ENCODE measurements at places on chromosomes 11 and 22.

- no peak for DNase-seq
These were observed 11.2 kb downstream of the MAP4K2 start for GRCh38 chr11:64791781-64792291.

DNA sequence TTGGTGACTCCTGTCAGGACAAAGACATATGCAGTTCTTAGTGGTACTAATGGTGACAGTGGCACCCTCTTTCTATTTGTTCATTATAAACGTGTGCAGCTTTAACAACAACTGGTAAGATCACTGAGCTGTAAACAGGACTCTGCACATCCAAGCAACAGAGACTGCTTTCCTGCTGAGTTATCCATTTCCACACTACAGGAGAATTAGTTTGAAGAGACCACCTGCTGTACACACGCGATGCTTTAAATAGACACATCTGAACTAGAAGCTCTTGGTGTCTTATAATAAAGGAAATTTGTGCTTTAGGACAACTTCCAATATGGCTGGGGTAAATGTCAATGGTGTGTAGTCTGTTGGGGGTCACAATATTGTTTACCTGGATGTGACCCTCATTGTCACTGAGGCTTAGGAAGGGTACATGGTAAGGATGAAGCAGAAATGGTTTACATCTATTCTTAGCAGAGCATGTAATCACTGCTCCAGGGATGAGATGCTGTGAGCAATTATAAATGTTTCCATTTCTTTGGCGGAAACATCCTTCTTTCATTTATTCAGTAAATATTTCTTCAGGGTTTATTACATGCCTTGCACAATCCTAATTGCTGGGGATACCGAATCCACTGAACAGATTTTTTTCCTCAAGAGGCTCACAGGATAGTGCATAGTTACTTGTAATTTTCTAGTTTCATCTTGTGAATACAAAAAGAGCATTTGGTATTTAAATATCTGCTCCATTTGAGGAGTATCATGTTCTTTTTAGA is 354.0 kb upstream of the CCDC90B start:
- DNase-seq, result no peak

DNA sequence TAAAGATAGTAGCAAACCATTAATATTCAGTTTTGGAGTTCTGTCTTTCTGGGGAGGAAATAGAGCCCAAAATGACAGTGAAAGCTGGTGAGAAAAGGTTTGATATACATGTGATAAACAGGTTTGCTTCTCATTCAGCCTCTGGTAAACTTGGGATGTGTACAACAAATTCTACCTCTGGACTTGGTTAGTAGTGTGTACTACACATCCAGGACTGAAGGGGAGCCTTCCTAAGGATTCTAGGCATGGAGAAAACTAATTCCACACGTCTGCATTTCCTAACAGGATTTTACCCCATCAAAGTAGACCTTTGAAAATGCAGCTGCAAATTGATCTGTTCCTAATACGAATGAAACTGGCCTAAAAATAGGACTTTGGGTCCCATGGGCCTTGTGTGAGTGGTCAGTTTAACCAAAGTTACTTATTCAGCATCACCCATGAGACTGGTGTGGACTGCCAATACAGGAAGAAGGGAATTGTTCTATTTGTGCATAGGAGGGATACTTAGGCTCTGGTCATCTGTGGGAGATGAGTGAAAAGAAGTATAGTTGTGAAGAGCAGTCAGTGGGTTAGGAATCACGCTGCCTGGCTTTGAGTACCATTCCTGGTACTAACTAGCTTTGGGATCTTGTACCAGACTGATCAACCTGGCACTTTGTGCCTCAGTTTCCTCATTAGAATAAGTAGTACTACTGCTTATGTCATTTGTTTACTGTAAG is 74.2 kb downstream of the YAP1 start:
- DNase-seq, result no peak

- no peak for DNase-seq
These were observed 56.0 kb downstream of the SLC1A2 start for GRCh38 chr11:35363246-35363801.

- no peak for DNase-seq
These were observed 149.0 kb downstream of the CEP164 start for GRCh38 chr11:117476531-117477142.

- no peak for DNase-seq
These were observed 88.3 kb downstream of the OSBP2 start for GRCh38 chr22:30783021-30783420.

- DNase-seq, result no peak
These were observed 712.6 kb upstream of the ANO5 start for GRCh38 chr11:21480240-21480639.

GRCh38 chr11:131638889-131639288 is 268.5 kb downstream of the NTM start:
- no peak for DNase-seq
